ENCODE measurements at places on chromosomes 2 and 18.

- no peak for DNase-seq
Observed at GRCh38 chr2:84858123-84858522, 22.8 kb downstream of the TRABD2A start.

- DNase-seq = no peak
Observed at GRCh38 chr2:47456851-47457250, 53.9 kb downstream of the MSH2 start.

DNA sequence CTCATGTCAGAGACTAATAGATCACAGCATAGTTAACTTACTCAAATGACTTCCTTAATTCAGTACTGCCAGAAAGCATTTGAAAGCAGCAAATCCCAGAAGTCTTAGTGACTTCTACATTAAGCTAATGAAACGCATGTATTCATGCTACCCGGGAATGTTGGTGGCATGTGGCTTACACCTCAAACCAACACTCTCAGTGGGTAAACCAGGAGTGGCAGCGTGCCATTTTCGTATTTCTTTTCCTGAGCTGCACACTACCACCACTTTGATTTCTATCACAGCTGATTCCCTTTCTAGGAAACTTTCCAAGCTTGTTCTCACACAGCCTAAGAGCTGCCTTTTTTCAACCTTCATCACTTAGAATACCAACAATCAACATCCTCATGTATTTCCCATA is 646.6 kb downstream of the NRXN1 start:
- no peak for DNase-seq

DNA sequence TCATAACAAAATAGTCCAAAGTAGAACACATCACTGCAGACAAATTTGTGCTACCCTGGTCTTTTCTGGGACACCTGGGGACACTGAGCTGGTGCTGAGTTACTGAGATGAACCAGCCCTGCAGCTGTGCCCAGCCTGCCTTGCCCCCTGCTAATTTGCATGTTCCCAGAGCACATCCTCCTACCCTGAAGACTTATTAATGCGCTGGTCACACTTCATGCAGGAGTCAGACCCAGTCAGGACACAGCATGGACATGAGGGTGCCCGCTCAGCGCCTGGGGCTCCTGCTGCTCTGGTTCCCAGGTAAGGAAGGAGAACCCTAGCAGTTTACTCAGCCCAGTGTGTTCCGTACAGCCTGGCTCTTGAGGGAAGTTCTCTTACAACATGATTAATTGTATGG is 1518.3 kb downstream of the RPIA start:
- no peak for DNase-seq

DNA sequence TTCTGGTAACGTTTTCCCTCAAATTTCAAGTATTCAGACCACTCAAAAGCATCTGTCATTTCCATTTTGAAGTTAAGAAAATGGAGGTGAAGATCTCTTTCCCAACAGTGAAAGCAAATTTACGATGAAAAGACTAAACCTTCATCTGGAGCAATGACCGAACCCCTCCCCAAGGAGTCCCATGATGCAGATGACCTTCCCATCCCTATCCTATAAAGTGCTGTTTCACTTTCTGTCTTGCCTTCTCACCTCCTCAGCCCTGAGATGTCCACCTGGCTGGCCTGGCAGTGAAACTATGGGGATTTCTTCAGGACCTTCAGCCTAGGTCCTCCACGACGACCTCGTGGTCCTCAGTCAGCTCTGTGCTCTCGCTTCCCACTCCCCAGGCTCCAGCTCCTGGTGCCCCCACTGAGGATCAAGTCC is 925 bp upstream of the NPC1 start:
- no peak for DNase-seq

DNA sequence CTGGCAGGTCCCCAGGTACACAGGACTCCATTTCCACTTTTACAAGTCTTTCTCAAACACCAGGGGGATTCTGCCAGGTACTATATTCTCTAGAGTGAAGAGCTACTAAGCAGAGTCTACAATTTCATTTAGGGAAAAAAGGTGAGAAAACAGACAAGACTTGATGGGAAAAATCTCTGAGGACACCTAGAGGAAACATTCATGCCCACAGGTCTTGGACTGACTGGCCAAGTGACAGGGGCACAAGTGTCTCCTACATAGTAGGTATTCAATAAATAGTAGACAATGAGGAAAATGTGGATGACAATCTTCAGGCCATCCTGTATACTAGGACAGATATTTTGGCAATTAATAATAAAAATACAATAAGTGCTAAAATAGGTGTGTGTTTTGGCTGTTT is 228.6 kb downstream of the CLIP4 start:
- DNase-seq = no peak

DNA sequence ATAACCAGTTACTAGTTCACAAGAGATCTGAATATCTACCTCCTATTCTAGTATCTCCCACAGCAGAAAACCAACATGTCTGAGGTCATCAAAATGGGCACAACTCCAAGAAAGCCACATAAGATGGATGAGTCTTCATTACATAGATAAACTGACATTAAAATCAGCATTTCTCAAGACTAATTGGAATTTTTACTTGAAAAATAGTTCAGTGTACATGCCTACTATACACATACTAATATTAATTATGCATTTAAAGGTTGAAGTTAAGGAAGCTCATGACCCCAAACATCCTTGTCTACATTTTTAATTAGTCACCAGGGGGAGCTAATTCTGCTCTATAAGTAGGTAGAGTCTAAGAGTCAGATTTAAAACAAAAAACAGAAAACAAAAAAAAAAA is 41.9 kb downstream of the ZNF521 start:
- DNase-seq = no peak

- no peak for DNase-seq
Observed at GRCh38 chr18:67117804-67118203, 398.7 kb downstream of the DSEL start.

GRCh38 chr18:10354241-10354811 is 100.1 kb upstream of the APCDD1 start:
- no peak for DNase-seq

- DNase-seq = no peak
Observed at GRCh38 chr2:240393831-240394410, 41.5 kb upstream of the GPC1 start.

DNA sequence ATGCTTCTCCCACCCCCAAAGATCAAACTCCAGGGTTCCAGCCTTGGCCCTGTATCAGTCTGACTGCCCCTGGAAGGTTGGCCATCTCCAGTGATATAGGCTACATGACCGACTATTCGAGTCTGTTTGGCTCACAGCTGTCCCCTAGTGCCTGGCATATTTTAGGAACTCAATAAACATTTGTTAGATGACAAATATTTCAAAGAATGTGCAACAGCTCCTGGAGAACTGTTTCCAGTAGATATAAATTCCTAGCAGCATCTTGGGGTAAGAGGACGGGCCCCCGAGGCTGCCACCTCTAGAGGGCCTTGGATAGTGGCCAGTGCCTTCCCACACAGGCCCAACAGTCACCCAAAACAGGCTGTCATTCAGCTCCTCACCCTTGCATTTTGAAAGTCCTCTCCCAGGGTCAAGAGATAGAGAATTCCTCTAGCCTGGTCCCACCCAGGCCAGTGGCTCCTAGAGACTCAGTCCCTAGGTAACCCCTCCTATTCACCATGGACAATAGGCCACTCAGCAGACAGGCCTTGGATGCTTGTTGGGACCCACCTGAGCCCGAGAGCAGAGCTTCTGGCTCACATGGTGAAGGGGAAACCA is 45.1 kb upstream of the ATP6V1B1 start:
- DNase-seq = no peak
